ENCODE measurements at places on chromosomes 13 and 19.

- DNase-seq, result no peak
Measured at GRCh38 chr19:34184880-34185491, 12.7 kb downstream of the LSM14A start.

GRCh38 chr13:77502104-77502720 is 33.3 kb upstream of the SCEL start:
- DNase-seq, result no peak

DNA sequence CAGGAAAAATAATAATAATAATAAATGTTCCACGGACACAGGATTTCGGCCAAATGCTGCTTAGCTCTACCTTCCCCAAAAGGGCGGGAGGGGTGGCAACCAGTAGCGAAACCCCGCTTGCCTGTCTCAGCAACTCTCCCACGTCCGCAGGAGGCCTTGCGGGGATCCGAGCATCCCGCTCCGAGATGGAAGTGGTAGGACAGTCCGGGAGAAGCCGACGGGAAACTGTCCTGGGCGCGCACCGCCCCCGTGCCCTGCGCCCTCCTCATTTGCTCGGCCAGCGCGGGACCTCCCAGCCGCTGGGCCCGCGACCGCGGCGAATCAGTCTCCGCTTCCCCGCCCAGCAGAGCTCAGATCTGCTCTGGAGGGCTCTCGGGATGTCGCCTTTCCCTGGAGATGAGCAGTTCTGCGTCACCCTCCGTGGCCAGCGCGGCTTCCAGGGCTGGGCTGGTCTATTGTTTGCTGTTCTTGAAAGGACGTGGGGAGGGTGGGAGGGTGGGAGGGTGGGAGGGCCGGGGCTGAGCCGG is 48.9 kb upstream of the PABPC3 start:
- DNase-seq, result no peak

DNA sequence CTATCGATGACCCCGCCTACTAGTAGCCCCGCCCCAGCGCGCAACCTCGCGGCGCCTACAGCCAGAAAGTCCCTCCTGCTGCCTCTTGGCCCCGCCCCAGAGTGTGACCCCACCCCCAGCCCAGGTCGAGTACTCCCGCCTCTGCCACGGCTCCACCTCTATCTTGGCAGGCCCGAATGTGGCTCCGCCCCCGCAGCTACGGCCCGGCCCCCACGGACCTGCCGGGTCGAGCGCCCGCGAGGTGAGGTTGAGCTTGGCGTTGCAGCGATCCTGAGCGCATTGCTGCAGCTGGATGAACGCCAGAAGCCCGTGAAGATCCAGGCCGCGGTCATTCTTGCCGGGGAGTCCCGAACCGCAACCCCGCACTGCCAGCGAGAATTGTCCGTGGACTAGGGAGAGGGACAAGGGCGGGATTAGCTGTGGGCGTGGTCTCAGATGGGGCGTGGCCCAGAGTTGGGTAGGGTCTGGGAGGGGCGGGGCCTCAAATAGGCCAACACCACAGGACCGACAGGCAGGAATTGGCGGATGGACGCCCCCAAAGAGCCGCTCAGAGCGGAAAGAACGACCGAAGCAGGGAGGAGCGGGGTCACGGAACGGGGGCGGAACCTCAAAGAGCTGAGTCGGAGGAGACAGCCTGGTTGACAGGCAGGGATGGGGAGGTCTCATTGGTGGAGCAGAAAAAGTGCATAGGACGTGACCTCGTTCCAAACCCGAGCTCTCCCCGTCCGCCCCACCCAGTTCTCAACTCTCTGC is 1.9 kb downstream of the LYPD3 start:
- DNase-seq, result peak; percentile 99

GRCh38 chr13:57224414-57224813 is 57.4 kb downstream of the PRR20E start:
- DNase-seq, result no peak

GRCh38 chr19:14006766-14007562 is 844 bp upstream of the RFX1 start:
- no peak for DNase-seq

GRCh38 chr13:103157016-103157415 is 90.8 kb upstream of the SLC10A2 start:
- DNase-seq, result no peak

DNA sequence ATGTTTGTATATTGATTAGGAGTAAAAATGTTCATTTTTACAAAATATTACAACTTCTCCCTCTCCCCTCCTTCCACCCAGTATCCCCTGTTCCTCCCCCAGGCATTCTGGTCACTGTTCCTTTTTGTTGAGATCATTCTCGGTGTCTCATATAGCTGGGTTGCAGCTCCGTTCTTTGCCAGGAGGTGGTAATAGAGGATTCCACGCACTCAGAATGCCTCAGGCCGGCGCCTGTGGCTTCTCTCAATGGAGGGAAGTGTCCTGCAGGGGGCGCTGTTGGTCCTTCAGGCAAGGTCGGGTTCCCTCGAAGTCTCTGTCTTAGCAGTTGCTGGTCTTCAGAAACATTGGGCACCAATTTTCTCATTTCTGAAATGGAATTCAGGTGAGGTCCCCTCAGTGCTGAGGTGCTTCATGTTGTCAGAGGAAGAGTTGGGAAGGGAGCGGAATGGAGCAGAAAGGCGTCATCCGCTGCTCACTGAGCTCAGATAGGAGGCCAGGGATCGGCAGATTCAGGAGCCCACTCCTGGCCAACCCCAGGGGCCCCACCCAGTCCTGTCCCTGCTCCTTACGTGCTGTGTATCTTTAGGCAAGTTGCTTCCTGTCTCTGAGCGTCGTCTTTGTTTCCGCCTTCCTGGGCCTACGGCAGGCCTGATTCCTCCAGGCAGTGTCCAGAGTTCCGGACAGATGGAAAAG is 10.3 kb upstream of the GARIN5A start:
- peak; percentile 34 for DNase-seq

DNA sequence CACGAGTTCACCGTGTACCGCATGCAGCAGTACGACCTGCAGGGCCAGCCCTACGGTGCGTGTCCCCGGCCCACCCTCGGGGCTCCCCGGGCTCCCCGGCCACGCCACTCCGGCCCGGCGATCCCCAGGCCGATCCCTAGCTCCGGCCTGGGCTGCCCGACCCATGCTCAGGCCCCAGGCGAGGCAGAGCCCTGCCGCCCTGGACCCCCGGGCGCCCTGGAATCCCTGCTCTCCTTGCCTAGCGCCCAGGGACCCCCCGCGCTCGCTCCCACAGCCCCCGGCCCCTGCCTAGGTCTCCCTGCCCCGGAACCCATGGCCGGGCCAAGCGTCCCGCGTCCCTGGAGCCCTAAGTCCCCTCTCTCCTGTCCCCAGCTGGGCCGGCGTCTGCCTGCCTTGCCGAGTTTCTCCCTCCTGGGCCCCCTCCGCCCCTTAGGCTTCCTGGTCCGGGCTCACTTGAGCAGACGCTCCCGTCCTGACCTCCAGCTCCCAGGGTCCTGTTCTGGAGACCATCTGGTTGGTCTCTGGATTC is 494 bp downstream of the NCLN start:
- DNase-seq, result no peak

- no peak for DNase-seq
Measured at GRCh38 chr13:94057618-94058186, 421.8 kb downstream of the DCT start.

GRCh38 chr19:13987101-13987890 is 18.8 kb downstream of the RFX1 start:
- DNase-seq, result no peak

DNA sequence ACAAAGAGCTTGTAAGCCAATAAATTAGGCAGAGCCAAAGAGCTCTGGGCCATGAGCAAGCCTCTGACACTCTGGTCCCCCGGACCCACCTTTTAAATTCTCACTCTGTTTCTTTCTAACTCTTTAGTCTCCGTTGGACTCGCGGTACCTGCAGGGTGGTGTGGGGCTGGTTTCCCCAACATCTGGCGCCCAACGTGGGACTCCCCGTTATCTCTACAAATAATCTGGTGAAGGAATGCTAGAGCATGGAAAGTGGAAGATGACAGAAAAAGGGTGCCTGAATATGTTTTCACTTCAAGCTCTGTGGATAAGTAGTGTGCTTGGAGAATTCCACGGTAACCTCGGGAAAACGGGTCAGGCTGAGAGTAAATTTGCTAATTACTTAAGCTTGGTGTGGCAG is 36.5 kb upstream of the CYP2B6 start:
- no peak for DNase-seq

DNA sequence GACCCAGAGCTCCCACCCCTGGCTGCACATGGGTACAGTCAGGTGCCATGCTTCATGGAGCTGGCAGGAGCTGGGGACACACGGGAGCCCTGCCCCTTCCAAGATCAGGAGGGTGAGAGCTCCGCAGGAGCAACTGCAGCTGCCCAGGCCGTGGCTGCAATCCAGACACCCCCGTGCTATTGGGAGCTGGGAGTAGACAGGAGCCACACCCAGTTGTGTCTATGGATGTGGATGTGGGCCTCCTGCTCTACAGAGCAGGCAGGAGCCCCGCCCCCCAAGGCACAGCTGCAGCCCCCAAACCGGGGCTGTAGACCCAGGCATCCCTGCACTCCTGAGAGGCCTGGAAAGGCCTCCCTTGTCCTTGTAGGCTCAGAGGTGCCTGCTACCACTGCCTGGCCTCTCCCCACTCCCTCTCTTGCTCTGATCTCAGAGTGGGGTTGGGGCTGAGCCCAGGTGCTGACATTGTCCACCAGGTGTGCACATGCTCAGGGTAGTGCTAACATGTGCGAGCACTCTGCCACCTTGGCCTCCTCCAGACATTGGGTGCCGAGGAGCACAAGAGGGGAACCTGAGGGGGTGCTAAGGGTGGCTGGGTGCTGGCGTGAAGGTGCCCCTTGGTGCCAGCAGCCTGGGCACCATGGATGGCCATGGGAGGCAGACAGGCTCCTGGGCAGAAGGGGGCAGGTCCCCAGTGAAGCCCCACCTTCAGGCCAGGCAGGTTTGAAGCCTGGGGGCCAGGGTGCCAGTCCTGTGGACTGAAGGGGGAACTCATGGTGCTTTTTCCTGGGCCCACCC is 8.0 kb upstream of the BAX start:
- no peak for DNase-seq

DNA sequence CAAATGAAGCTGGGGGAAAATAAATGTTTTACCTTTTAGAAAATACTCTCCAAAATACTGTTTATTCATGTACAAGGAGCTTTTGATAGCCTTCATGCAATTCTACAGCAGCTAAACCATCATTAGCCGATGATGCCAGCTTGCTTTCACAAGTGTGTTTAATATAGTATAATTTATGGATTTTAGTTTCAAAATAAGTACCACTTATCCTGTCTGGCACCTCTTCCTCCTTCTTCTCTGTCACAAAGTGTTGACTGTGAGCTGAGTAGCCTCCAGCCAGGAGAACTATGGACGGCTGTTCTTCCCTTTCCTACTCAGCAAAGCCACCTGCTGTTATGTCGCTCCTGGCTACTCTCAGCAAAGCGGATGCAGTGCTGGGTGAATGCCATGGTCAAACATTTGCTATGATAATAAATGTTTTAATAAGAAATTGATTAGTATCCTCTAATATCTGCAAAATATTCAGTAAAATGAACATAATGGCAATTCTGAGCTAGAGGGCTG is 238.2 kb downstream of the LIG4 start:
- no peak for DNase-seq

DNA sequence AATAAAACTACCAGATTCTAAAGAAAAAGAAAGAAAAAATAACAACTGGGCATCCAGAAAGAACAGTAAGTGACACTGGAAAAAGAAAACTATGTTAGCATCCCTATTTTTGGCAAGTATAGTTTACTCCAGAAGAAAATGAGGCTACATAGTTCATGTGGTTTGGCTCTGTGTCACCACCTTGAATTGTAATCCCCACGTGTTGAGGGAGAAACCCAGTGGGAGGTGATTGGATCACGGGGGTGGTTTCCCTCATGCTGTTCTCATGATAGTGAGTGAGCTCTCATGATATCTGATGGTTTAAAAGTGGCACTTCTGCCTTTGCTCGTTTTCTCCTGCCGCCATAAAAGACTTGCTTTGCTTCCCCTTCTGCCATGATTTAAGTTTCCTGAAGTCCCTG is 76.9 kb downstream of the ITGBL1 start:
- DNase-seq, result no peak

GRCh38 chr19:43784981-43785808 is 4.4 kb upstream of the KCNN4 start:
- peak; percentile 39 for DNase-seq

DNA sequence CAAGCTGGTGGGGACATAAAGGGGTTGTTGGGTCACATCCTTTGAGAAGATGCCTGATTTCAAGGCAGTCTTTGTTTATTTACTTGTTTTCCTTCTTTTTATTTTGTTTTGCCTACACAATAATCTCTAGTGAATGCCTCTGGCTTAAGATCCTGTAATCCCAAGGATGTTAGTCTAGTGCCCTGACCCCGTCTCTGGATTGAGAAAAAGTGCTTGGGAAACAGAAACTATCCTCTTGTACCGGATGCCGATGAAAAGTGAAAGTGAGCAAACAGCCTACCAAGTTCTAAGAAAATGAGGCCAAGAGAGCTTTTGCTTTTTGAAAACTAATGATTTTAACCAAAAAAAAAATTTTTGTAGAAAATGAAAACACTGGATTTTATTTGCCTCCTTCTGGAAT is 42.1 kb upstream of the C1QTNF9 start:
- DNase-seq, result no peak

DNA sequence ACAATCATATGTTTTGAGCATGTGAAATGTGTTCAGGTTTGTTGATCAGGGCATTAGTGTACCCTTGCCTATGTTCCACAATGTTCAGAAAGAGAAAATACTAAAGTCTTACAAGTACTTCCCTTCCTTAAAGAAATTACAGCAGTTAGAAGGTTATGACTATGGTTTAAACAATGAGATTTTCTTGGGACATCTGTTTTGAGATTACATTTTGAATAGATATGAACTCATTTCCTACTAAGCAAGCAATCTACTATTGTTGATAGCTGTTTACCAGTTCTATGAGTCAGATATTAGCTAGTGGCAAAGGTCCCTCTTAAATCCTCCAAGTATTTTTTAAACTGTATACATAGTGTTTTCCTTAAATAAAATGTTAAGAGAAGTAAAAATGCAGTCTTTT is 241.3 kb downstream of the DACH1 start:
- no peak for DNase-seq

- DNase-seq, result no peak
Measured at GRCh38 chr13:32737111-32737571, 150.9 kb downstream of the PDS5B start.

DNA sequence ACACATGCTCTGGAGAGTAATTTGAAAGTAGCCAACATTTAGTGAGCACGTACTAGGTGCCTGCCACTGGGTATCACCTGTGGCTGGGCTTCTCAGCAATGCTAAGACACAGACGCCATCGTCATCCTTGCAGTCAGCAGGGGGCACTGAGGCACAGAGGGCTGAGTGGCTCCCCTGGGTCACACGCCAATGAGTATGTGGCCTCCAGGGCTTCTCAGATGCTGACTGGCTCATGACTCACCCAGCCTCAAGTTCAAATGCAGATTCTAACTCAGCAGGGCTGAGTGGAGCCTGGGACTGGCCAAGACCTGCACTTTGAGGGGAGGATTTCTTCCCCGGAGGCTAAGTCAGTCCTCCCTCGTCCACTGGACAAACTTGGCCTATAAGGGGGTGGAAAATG is 115.1 kb upstream of the CACNA1A start:
- no peak for DNase-seq

GRCh38 chr19:46753420-46754155 is 7.3 kb upstream of the STRN4 start:
- DNase-seq, result peak; percentile 66

GRCh38 chr19:41637484-41637883 is 10.6 kb upstream of the CEACAM4 start:
- no peak for DNase-seq
